NCI-H2171 (cell line): ENCODE measurements at places on chromosomes 6 and 20.

- DNase-seq = no peak
These were observed 150.3 kb downstream of the GRIK2 start for GRCh38 chr6:101543796-101544195.

DNA sequence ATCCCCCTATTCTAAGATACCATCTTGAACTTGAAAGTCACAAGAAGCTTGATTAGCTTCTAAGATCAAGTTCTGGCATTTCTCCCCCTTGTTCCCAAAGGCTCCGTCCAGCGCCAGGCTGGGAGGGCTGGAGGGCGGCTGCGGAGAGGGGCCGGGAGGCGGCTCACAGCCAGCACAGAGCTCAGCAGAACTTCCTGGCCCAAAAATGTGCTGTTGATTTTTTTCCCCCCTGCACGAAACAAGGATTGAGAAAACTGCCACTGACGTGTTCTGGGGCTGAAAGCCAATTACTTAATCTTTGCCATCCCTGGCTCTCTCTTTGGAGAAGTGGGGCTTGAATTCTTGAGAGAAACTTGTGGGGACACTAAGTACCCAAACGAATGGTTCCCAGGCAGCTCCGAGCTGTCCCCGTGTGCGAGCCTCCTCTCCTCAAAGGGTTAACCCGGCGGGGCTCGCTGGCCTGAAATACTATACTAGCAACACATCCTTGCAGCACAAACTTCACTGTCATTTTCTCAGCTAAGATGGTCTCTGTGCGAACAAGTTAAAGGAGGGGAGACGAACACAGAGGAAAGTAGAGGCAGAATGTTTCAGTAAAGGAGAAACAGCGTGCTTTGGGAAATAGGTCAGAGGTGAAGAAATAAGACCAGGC is 452 bp downstream of the TRAF3IP2 start:
- DNase-seq = no peak

DNA sequence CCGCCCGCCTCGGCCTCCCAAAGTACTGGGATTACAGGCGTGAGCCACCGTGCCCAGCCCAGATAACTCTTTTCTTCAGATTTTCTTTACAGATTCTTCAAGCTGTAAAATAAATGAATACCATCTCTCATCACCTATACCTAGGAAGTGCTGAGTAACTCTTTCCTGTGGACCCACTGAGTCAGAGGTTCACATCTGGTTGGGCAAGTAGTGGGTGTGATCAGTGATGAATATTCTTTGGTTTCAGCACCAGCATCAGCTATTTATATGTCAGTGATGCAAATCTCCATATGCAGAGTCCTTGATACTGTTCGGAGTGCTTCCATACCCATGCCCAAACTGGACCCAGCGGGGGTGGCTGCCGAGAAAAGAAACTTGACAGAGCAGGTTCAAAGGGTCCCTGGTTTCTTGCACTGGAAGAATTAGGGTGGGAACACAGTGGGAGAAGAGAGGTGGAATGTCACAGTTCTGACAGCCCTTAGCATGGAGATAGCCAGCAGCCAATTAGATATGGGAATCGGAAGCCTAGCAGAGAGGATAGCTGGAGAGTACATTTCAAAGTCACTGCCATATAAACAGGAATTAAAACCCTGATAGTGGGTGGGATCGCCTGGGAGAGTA is 64.9 kb upstream of the DDR1 start:
- DNase-seq = no peak

- DNase-seq = no peak
These were observed 91.2 kb upstream of the ADTRP start for GRCh38 chr6:11869672-11870340.

GRCh38 chr20:58146746-58147140 is 81.7 kb downstream of the ANKRD60 start:
- DNase-seq = no peak

DNA sequence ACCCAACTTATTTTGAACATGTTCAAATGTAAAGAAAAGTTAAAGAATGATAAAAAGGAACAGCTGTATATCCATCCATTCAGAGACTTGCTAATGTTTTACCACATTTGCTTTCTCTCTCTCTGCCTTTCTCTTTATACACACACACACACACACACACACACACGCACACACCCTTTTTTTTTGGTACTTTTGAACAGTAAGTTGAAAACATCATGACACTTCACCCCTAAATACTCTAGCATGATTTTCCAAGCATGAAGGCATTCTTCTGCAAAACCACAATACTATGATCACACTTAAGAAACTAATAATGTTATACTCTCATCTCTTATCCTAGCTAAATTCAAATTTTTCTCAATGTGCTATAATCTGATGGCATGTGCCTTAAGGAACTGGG is 192.3 kb downstream of the UTRN start:
- no peak for DNase-seq

- no peak for DNase-seq
These were observed 27.1 kb upstream of the HAO1 start for GRCh38 chr20:7967199-7967844.
